GDM1 (cell line): ENCODE measurements at places on chromosomes 4 and X.

- DNase-seq, result no peak
Observed at GRCh38 chr4:26360864-26361263, 40.0 kb downstream of the RBPJ start.

DNA sequence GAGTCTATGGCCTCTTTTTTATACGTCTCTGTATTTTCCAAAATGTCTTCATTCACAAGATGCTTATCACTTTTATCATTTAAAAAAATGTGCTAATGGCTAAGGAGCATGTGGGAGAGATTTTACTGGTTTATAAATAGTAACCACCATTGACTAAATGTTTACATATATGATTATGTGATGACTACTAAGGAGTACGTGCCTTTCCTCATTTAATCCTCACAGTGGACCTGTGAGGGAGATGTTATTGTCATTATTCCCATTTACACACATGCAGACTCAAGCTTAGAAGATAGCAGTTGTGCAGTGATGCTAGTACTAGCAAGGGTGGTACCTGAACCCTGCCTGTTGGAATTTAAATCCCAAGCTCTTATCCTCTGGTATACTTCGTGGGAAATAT lies 2.4 kb downstream of the SRD5A3 start:
- no peak for DNase-seq

DNA sequence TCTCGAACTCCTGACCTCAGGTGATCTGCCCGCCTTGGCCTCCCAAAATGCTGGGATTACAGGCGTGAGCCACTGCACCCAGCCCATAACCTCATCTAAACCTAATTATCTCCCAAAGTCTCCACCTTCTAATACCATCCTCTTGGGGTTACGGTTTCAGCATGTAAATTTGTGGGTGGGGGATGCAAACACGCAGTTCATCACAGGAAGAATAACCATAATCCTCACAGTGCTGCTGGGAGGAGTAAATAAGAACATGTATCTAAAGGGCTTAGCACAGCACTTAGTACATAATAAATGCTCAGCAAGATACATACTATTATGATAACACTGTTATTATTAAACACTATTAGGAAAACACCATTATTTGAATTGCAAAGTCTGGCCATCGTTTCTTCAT lies 116.4 kb downstream of the CORIN start:
- DNase-seq, result no peak

DNA sequence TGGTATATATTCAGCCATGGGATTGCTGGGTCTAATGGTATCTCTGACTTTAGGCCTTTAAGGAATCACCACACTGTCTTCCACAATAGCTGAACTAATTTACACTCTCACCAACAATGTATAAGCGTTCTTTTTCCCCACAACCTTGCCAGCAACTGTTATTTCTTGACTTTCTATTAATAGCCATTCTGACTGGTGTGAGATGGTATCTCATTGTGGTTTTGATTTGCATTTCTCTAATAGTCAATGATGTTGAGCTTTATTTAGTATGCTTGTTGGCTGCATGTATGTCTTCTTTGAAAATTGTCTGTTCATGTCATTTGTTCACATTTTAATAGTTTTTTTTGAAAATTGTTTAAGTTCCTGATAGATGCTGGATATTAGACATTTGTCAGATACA lies 235.2 kb downstream of the HEPH start:
- no peak for DNase-seq

DNA sequence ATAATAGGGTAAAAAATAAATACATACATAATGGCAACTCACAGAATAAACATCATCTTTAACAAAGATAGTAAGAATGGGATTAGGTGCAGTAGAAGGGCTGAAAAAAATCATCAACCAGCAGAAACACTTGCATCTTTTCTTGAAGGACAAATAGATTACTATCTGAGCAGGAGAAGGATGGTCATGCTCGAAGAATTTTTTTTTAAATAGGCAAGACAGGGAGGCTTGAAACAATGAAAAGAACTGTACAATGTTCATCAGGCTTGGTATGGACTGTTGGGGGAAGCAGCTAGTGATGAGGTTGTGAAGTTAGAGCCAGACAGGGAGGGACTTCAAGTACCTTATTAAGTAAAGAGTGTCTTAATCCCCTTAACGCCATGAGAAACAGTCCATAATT lies 167.4 kb upstream of the LDB2 start:
- DNase-seq, result no peak

DNA sequence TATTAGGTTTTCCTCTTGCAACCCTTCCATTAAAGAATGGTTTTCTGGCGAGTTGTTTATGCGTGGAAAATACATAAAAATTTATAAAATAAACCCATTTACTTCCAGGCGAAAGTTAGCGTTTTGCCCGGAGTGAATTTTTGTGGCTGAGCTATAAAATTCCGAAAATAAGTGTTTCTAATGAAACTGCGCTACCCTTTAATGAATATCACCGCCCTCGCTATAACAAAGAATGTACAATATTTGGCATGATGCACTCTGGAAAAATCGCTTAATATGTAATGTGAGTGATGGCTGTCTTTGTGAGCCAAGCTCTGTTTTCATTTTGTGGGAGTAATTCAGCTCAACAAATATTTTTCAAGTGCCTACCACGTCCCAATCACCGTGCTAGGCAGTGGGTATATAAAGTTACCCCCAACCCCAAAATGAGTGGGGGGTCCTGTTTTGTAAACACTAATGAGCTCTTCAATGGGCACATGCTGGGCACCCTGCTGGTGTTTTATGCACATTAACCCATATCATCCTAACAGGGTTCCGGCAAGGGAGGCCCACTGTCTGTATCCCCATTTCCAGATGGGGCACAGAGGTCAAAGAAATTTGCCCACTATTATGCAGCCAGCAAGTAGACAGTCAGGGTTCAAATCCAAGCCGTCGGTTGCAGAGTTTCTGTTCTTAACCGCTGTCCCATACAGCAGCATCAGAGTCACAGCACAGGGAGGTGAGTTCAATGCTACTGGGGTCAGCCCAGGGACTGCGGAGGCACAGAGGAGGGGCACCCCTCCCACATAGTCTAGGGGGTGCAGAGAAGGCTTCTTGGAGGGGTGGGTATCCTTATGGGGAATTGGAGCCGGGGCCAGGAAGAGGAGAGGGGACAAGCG lies 65.7 kb upstream of the STX18 start:
- no peak for DNase-seq

DNA sequence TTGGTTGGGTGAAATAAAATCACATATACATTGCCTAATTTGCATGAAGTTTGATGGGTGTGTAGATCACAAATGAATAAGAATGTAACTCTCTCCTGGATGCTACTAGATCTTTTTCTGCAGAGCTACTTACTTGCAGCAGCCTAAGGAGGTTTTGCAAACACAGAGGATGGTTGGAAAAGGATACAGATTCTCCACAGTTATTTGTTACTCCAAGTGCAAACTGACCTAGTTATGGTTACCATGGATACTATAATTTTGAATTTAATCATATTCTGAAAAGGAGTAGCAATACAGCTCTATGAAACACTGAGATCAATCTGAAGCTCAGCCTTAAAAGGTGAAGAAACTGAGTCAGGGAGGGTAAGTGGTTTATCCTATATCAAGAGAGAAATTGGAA lies 9.1 kb upstream of the ARHGEF38 start:
- DNase-seq, result no peak

- DNase-seq, result no peak
Observed at GRCh38 chrX:51955200-51955599, 61.8 kb downstream of the MAGED1 start.

DNA sequence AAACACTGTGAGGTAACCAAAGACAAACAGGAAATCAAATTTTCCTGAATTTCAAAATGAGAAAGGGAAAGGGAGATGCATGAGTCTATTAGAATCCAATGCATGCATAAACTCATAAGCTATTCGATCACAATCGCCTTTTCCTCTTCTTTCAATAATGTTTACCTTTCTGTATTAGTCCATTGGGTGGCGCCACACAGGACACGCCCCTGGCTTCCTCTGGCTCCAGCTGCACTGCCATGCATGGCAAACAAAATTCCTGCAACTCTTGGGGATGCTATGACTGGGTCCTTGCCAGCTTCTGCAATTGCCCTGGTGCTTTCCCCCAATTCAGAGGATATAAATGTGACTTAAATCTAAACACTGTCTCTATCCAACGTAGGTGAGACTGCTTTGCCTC lies 424.5 kb upstream of the PCDH7 start:
- no peak for DNase-seq

- DNase-seq, result no peak
Observed at GRCh38 chr4:76108467-76109181, 34.1 kb downstream of the ART3 start.

- no peak for DNase-seq
Observed at GRCh38 chrX:73525928-73526690, 36.9 kb upstream of the CHIC1 start.

DNA sequence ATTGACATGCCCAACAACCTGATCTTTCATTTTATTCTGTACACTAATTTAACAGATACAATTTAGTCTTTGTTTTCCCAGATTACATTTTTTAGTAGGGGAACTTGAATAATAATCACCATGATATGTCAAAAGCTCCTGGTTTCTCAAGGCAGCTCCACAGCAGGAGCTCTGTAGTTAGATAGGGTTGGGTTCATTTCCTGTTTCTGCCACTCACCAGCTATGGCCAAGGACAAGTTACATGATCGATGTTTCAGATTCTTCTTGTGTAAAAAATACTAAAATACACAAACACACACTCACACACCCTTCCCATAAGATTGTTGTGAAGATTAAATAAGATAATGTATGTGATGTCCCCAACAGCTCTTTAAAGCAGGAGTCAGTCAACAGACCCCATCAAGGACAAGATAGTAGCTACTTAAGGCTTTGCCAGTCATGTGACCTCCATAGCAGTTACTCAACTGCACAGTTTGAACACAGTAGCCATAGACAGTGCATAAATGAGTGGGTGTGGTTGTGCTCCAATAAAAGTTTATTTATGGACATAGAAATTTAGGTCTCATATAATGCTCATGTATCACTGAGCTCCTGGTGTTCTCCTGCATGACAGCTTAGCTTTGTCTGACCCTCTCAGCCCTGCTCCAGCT lies 18.4 kb downstream of the GUCY1A1 start:
- DNase-seq, result no peak

- no peak for DNase-seq
Observed at GRCh38 chr4:165631208-165631894, 241.7 kb upstream of the TLL1 start.

GRCh38 chr4:174317531-174317930 lies 33.8 kb downstream of the CEP44 start:
- DNase-seq, result no peak
